Hindlimb muscle (tissue), 1 donor: ENCODE measurements at places on chromosomes 2 and 18. TPM values are rescaled to one million over a fixed set of nuclear protein-coding genes. Genes with fewer than 3 reads are reported as not detected.

DNA sequence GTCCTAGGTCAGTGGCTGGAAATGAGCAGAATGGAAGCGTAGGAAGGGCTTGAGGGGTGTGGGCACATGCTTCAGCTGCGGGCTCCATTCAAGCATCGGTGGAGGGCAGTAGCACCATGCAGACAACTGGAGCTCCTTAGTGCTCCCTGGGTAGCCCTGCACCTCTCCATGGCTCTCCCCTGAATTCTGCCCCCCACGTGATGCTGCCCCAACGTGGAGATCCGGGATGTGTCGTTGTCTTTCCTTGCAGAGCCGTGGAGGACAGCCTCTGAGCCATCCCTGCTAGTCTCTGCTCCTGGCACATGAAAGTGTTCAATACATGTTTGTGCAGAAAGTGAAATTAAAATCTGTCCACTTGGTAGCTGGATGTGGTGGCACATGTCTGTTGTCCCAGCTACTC, 94.5 kb downstream of the SH3RF3 start:
- DNase-seq, result no peak

GRCh38 chr2:174198846-174199564, 49.3 kb downstream of the OLA1 start:
- DNase-seq, result no peak

- no peak for DNase-seq
Observed at GRCh38 chr2:187693923-187694322, 139.7 kb upstream of the TFPI start.

DNA sequence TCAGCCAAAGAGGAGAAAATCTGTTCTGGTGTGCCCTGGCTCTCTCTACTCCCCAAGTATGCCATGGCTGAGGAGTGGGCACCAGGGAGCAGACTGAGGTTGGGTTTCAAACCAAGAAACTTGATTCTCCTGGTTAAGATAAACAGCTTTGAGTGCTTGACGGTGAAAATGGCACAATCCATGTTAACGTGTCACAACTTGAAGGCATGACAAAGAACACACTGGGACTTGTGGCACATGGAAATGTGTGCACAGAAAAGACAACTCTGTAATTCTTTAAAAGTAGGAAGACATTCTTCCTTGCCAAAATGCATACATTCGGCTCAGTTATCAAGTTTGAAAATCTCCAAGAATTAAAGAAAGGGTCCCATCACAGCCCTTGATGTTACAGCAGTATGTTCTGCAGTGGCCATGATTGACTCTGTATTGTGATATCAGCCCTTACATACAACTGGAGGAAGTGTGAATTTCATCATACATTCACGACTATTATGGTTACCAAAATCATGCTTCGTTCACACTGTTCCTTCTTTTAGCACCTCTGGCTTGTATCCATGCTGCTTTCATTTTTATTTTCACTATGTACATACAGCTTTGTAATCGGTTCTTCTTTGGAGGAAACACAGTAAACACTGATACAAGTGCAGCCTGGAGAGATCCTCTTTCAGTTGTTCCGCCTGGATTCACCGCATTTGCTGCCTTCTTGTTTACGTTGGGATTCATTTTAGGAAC, 15.6 kb upstream of the ACTG2 start:
- DNase-seq, result no peak

DNA sequence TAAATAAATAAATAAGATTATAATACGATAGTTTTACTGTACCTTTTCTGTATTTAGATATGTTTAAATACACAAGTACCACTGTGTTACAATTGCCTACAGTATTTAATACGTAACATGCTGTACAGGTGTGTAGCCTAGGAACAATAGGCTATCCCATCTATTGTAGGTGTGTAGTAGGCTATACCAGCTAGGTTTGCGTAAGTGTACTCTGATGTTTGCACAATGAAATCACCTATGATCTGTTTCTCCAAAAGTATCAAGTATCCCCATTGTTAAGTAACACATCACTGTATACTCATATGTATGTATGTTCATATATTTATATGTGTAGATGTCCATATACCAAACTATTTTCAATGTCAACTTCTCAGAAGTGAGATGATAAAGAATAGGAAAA, 118.2 kb upstream of the RND3 start:
- no peak for DNase-seq

- no peak for DNase-seq
Observed at GRCh38 chr2:156320486-156321098, 11.9 kb downstream of the NR4A2 start.

GRCh38 chr2:213627054-213627710, 342.9 kb downstream of the SPAG16 start:
- no peak for DNase-seq

DNA sequence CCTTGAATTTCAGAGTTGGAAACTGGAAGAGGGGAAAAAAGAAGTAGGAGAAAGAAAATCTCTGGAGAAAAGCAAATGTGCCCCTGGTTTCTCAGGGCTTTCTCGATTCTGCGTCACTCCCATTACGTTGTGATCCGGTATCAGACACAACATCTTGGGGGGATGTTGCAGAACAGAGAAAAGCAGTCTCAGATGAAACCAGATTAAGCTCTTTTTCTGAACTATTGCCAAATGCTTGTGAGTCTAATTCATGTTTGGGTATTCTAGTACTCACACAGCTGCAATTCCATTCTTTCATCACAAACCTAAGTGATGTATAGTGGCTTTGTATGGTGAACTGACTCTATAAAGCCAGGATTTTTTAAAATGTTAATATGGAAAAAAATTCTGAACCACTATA, 233.2 kb downstream of the TCF4 start:
- DNase-seq, result no peak

GRCh38 chr2:31965094-31965493, 45.7 kb downstream of the MEMO1 start:
- DNase-seq, result no peak

GRCh38 chr2:128549094-128549493, 230.4 kb upstream of the HS6ST1 start:
- no peak for DNase-seq

GRCh38 chr2:44579115-44579836, 217.5 kb downstream of the CAMKMT start:
- no peak for DNase-seq

IGFBP5 gene
- polyA plus RNA-seq, result 548 TPM
